Activated CD4-positive, alpha-beta memory T cell treated with anti-CD3 and anti-CD28 coated beads for 36 hours (primary cell): ENCODE measurements at places on chromosomes 4 and X. TPM values are rescaled to one million over a fixed set of nuclear protein-coding genes. Genes with fewer than 3 reads are reported as not detected.

The NLRP2B gene
- not detected for total RNA-seq

The KCND1 gene
- 2.5 TPM for total RNA-seq

DNA sequence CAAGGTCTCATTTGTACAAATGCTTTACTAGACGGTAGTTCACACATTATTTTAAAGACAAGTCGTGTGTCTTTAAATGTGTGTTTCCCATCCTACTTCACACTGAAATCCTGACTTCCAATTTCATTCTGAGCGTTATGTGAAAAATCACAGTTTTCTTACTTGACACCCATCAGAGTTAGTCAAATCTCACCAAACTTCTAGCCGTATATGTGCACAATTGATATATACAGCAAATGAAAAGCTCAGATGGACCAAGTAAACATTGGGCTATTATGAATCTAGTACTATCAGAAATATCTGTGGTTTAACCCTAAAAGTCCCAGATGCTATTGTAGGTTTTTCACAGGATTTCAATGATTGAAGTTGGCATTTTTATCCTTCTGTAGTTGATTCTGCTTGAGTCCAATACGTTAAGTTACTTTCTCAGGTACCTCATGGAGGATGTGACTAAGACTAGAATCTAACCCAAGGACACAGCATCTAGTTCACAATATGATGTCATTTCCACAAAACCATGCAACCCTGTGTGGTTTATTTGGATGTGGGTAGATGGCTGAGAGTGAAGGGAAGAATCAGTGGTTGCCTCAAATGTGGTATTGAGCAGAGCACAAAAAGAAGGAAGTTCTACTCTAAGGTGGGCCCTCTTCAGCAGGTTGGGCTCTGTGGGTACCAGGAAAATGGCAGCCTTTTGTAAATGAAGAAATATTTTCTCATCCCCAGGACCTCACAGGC, 22.1 kb upstream of the TRIM60 start:
- peak; percentile 28 for DNase-seq

The RPA4 gene
- total RNA-seq: 0.48 TPM

The UCHL1 gene
- 1.1 TPM for total RNA-seq

GRCh38 chr4:112509243-112510141, 6.5 kb downstream of the NEUROG2 start:
- DNase-seq: peak; percentile 19

GRCh38 chr4:135120195-135120594, 918.6 kb upstream of the PABPC4L start:
- no peak for DNase-seq

The DMRTC1 gene
- not detected for total RNA-seq

The GDPD2 gene
- not detected for total RNA-seq

GRCh38 chr4:7197910-7198309, 5.6 kb downstream of the SORCS2 start:
- DNase-seq: no peak

- DNase-seq: peak; percentile 15
Measured at GRCh38 chr4:89894649-89895550, at the start of gene MMRN1. Gene MMRN1, plus strand, starts transcription at chr4:89894854. Its CDS starts 118 bp downstream, at chr4:89894972.

DNA sequence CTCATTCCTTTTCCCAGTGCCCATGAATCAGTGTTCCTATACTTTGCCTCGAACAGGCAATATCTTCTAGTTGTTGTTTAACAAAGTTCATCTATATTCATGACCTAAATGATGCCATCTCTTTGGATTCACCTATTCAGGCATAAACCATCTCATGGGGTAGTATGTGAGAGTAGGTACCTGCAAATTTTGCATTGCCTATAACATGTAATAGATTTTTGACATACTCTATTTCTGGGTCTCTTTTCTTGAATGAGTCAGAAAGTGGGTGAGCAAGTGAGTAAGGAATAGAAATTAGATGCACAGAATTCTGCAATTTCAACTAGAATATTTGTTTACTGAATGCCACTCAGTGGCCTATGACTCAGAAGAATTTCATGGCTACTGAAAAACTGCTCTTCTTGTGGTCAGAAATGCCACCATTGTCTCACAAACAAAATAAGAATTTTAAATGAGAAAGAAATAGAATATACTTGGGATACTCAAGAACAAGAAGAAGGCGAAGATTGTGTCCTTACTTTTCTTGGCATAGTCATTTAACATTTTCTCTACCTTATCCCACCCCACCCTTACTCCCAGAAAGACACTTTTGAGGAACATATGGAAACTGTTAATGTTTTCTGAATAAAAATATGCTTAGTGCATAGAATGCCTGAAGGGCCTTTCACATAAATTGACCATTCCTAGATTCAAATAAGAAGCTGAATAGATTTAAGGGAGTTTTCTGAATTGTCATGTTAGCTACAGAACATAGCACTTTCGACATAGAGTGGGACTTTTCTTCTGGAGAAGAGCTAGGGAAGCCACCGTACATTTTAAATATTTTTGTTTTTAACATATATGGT, 86.8 kb downstream of the HHIP start:
- DNase-seq: no peak

DNA sequence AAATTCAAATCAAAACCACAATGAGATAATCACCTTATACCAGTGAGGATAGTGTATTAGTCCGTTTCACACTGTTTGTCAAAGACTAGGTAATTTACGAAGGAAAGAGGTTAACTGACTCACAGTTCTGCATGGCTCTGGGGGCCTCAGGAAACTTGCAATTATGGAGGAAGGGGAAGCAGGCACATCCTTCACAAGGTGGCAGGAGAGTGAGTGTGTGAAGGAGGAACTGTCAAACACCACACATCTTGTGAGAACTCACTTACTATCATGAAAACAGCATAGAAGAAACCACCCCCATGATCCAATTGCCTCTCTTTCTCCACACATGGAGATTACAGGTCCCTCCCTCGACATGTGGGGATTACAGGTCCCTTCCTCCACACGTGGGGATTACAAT, 54.7 kb upstream of the TRPC5 start:
- DNase-seq: no peak

DNA sequence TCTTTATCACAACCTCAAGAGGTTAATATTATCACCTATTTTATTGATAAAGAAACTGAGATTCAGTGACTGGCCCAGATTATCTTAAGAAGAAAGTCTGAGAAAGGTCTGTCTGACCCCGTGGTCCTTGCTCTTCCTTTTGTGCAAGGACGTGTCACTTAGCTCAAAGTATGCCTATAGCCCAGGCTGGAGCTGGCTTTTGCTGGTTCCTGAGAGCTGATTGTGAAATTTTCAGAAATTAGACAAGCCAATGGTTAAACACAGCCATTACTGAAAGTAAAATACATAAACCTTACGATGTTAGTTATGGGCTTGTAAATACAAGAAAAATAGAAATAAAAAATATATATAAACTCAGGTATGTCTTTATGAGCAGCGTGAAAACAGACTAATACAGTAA, 70.1 kb downstream of the CHRNA9 start:
- DNase-seq: no peak

DNA sequence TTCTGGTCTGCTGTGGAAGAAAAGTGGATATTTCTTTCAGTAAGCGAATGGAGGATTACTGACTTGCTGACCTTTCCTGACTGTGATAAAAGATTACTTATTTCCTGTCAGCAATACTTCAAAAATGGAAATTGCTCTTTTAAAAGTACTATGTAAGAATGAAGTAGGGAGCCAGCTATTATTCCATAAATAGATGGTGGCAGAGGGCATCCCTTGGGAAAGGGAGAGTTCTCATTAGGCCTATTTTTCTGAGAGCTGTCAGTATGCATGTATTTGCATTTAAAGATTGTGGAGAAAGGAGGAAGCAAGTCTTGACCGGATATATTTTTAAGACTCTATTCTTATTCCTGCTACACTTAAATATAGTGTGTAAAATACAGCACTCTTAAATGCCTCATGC, 37.2 kb downstream of the TMEM47 start:
- no peak for DNase-seq

The SMARCA5 gene
- 67.0 TPM for total RNA-seq

The DDX53 gene
- not detected for total RNA-seq

The ARFIP1 gene
- 10.5 TPM for total RNA-seq

- DNase-seq: no peak
Measured at GRCh38 chr4:67291644-67292043, 253.7 kb downstream of the CENPC start.

GRCh38 chr4:94571715-94572114, 120.0 kb downstream of the PDLIM5 start:
- no peak for DNase-seq

- DNase-seq: no peak
Measured at GRCh38 chr4:189302719-189303118, 638.0 kb upstream of the FRG1 start.

The HPSE gene
- 16.5 TPM for total RNA-seq

- DNase-seq: no peak
Measured at GRCh38 chr4:119025916-119026661, 109.5 kb upstream of the MYOZ2 start.

DNA sequence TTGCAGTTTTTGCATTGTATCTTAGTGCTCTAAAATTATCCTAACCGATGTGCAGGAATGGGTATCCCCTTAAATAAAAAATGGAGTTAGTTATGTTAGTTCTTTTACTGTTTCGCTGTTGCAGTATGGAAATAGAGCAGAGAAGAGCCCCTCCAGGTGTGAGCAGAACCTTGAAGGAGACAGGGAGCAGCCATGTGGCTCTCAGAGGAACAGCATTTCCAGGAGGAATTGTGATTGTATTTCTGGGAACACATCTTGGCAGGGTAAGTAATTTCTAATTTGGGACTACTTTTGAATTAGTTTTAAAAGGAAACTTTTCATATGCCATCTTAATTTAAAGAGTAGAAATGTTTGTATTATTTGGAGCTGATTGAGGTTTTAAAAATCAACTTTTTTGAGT, 5.3 kb upstream of the CCDC158 start:
- DNase-seq: no peak

DNA sequence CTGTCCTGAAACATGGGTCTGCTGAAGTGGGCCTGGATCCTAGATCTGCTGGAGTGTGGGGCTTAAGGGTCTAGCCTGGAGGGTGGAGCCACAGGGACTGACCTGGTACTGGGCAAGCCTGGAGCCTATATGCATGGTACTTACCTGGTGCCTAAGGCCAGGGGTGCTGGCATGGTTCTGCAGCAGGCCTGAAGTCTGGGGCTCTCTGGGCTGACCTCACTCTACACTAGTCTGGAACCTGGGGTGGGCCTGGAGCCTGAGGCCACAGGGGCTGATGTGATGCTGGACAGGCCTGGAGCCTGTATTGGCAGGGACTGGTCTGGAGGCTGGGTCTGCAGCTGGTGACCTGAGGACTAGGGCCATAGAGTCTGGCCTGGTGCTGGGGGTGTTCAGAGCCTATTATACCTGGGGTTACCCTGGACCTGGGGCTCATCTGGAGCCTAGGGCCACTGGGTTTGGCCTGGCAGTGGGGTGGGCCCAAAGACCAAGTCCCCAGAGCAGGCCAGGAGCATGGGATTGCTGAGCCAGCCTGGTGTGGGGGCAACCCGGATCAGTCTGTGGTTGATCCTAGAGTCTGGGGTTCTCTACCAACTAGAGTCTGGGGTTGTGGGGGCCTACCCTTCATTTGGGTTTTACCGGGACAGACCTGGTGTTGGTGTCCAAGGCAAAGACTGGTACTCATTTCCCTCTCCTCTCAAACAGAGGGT, 179.6 kb downstream of the SLC4A4 start:
- no peak for DNase-seq

DNA sequence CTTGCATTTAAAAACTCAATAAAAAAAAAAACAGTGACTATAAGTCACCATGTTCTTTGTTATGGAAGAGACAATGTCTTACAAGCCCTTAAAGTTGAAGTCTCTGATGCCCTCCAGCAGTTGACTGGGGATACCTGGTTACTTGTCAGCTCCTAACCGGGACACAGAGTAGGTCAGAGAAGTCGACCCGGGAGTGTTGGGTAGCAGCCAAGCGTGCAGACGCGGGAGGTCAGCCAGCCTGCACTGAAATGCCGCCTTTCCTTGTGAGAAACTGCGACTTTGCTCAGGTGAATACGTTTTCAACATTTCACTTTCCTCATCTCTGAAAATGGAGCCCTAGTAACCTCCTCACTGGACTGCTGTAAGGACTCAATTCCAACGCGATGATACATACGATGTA, 81.8 kb downstream of the F11 start:
- DNase-seq: no peak

GRCh38 chr4:158895797-158896576, 127.2 kb downstream of the FNIP2 start:
- no peak for DNase-seq

The CXCL6 gene
- total RNA-seq: not detected

- DNase-seq: no peak
Measured at GRCh38 chrX:129983575-129984110, 1.2 kb downstream of the BCORL1 start.

- DNase-seq: peak; percentile 23
Measured at GRCh38 chr4:103429283-103429682, 231.1 kb upstream of the CENPE start.

- DNase-seq: no peak
Measured at GRCh38 chr4:165418073-165418472, 39.3 kb downstream of the CPE start.

GRCh38 chr4:54001668-54002365, 62.6 kb downstream of the CHIC2 start:
- no peak for DNase-seq

The ARHGEF9 gene
- 17.7 TPM for total RNA-seq

The C4orf36 gene
- not detected for total RNA-seq

GRCh38 chrX:109719264-109719663, 13.8 kb downstream of the ACSL4 start:
- no peak for DNase-seq

The CENPVL2 gene
- total RNA-seq: not detected

The ARHGAP4 gene
- total RNA-seq: 160 TPM

DNA sequence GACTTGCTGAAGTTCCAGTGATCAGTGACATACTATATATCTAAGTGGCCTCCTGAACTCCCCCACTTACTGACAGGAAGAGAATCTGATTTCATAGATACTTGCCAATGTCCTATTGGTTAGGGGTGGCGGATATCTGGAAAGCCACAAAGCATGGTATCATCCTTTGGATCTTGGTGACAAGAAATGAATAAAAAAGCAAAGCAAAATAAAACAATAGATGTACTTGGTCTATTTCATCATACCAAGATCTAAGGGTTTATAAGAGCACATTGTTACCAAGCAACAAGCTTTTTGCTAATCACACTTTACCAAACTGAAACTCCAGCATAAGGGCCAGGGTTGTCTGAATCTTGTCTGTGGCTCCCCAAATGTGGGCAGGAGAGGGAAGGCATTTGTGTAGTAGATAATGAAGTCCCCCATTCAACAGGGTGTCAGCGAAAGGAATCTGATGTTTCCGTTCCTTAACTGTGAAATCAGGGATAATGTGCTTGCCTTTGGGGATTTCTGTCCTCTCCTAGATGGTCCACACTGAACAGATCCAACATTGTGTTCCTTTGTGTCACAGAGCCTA, 125.0 kb upstream of the SMIM10 start:
- no peak for DNase-seq

- DNase-seq: no peak
Measured at GRCh38 chr4:56657818-56658217, 23.3 kb downstream of the HOPX start.
